ENCODE measurements at places on chromosomes 13 and 19.

GRCh38 chr19:46605356-46605821 is 4.3 kb downstream of the CALM3 start:
- no peak for DNase-seq

GRCh38 chr19:37845932-37846331 is 60.5 kb downstream of the WDR87 start:
- DNase-seq, result no peak

- DNase-seq, result no peak
Observed at GRCh38 chr19:32649751-32650150, 25.2 kb downstream of the ANKRD27 start.

DNA sequence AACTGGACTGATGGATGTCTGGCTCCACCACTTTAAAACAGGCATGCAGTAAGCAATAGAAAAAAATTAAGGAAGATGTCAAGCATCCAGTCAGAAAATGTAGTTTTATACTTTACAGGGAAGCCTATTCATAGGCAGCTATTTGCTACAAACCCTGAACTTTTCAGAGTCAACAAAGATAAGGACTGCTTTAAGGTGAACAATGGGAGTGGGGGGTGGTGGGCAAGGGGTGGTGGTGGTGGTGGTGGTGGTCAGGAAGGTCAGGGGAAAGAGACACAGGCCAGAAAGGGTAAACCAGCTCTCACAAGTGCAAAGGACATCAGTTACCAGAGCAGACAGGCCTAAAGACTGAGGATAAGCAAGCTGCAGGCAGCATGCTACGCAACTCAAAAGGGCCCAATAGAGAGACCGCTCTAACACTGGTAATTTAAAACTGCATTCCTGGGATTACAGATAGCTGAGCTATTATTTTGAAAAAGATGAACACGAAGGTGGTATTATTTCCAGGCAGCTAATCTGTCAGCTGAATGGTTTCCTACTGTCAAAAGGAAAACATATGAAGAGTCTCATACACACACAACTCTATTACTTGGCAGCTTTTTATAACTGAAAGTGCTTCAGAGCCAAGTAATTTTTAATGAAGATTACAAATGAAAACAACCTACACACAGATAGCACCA is 14.8 kb downstream of the BRD4 start:
- DNase-seq, result no peak

DNA sequence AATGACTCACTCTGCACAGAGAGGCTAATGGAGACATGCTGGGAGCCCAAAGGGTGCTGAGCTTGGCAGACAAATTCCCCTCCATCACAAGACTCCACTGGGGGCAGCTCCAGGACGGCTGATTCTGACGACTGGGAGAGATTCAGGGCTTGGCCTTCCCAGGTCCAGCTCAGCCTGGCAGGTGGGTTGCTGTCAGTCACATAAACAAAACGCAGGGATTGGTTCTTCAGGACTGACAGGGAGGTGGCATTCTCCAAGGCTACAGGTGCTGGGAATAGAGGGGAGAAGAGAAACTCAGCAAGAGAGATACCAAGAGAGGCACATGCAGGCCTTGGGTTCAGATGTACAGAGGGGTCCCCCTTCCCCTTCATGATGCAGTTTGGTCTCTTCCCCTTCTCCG is 10.7 kb upstream of the ZNF175 start:
- DNase-seq, result no peak

- no peak for DNase-seq
Observed at GRCh38 chr19:19010551-19010950, 22.8 kb downstream of the SUGP2 start.

- DNase-seq, result no peak
Observed at GRCh38 chr13:110398564-110399507, 91.8 kb downstream of the COL4A2 start.

DNA sequence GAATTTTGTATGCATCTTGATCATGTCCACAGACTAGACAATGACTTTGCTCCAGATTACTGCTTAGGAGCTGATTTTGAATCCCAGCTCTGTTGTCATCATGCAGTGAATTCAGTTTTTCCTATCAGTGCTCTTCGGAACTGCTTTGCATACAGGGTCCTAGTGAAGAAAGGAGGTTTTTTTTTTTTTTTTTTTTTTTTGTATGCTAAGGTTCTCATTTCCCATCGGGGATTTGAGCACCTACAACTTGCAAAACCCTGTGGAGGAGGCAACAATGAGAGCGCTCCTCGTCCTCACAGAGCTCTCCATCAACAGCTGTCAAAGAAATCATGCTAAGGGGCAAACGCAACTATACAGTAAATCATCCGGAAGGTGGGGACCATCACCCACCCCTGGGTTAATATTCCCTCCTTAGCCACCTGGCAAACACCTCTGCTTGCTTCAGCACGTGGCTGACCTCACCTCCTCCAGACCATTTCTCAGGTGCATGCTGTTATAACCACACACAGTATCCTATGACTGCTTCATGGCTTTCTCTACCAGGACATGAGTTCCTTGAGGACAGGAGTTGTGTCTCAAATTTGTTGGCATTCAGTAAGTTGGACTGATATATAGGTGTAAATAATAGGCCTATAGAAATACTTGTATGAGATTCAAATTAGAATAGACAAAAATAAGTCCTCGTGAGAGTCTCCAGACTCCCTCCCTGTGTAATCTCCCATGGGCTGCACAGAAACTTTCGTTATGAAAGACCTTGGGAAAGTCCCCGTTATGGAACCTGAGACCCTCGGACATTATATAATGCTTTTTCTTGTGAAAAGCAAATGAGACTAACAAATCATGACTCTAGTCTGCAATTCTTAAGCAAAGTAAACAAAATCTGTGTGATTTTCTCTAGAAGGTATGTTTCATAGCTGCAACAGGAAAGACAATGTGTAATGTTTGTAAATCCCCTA is 113.8 kb downstream of the KATNAL1 start:
- no peak for DNase-seq

Measured in activated CD4-positive, alpha-beta T cell treated with anti-CD3 and anti-CD28 coated beads, Interleukin-10, Interleukin-2, amounts not matched to agents 100 ng/mL and 50 ng/mL, durations not matched to agents 16 hours and 8 hours (primary cell).